ENCODE measurements at places on chromosomes 7 and 10. TPM values are rescaled to one million over a fixed set of nuclear protein-coding genes. Genes with fewer than 3 reads are reported as not detected.

The MTPN gene
- total RNA-seq: 81.1 TPM

The NEUROG3 gene
- not detected for total RNA-seq

The ERVW-1 gene
- total RNA-seq: not detected

The C7orf25 gene
- 16.0 TPM for total RNA-seq

The IKZF1 gene
- 20.0 TPM for total RNA-seq

The C10orf53 gene
- not detected for total RNA-seq

The GOLGA7B gene
- total RNA-seq: 6.3 TPM

- peaks cover 13% of the 10 kb centered on the region for H3K4me1 ChIP-seq
- peak overlapping the region; percentile 93 for H3K27ac ChIP-seq
- H3K36me3 ChIP-seq: no peaks in the 10 kb centered on the region
- peak overlapping the region; percentile 98 for H3K4me3 ChIP-seq
- no peaks in the 10 kb centered on the region for H3K27me3 ChIP-seq
These were observed 707 bp upstream of the C1GALT1 start for GRCh38 chr7:7181519-7182155.

DNA sequence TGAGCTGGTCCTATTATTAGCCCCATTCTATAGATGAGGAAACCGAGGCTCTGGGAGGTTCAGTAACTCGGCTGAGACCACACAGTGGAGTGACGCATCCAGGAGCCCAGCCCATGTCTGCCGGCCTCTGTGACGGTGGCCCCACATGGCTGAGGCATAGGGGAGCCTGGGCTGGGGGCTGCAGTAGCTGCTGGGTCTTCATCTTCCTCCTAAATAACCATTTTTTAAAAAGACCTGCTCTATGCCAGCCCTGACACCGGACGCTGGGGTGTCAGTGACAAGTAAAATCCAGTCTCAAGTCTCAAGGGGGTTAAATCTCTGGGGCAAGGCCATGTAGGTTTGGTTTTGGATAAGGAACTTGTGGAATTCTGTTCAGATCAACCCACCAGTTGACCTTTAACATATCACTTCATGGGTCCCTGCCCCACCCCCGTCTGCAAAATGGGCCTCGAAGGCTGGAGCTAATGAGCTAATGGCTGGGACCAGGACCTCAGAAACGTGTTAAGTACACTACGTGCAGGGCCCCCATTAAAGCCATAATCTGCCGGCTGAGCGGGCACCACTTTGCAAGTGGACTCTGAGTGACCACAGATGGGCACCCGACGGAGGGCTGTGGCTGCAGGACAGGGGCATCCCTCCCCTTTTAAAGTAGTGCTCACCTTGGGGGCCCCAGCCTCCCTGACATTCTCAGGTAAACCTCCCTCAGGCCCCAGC, 136.5 kb upstream of the UNC5B start:
- H3K27ac ChIP-seq: no peak overlapping the region
- no peak overlapping the region for H3K4me3 ChIP-seq
- no peaks in the 10 kb centered on the region for H3K36me3 ChIP-seq
- H3K27me3 ChIP-seq: no peaks in the 10 kb centered on the region
- DNase-seq: no peak

DNA sequence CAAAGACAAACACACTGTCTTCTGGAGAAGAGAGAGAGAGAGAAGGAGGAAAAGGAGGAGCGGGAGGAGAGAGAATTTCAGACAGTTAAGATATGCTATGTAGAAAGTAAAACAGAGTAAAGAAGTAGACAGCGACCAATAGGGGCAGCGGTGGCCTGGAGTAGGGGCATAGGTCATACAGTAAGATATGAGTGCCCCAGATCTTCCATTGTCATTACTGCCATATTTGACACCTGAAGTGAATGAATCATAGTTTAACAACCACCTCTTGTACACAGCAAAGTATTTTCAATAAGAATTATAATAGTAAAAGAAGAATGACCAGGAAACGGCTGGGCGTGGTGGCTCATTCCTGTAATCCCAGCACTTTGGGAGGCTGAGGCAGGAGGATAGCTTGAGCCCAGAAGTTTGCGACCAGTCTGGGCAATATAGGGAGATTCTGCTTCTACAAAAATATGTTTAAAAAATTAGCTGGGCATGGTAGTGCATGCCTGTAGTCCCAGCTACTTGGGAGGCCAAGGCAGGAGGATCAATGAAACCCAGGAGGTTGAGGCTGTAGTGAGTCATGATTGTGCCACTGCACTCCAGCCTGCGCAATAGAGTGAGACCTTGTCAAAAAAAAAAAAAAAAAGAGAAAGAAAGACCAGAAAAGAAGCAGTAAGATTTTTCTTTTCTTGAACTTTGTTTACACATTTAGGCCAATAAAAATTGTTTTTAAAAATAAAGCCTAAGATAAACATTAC, 77.0 kb upstream of the GPR158 start:
- H3K36me3 ChIP-seq: no peaks in the 10 kb centered on the region
- DNase-seq: no peak
- no peak overlapping the region for H3K27ac ChIP-seq

- no peak for DNase-seq
- H3K27me3 ChIP-seq: no peaks in the 10 kb centered on the region
- peaks cover 5% of the 10 kb centered on the region for H3K4me1 ChIP-seq
- no peak overlapping the region for H3K4me3 ChIP-seq
- no peak overlapping the region for H3K27ac ChIP-seq
- H3K36me3 ChIP-seq: no peaks in the 10 kb centered on the region
These were observed 581.2 kb downstream of the SUGCT start for GRCh38 chr7:40716052-40716451.

DNA sequence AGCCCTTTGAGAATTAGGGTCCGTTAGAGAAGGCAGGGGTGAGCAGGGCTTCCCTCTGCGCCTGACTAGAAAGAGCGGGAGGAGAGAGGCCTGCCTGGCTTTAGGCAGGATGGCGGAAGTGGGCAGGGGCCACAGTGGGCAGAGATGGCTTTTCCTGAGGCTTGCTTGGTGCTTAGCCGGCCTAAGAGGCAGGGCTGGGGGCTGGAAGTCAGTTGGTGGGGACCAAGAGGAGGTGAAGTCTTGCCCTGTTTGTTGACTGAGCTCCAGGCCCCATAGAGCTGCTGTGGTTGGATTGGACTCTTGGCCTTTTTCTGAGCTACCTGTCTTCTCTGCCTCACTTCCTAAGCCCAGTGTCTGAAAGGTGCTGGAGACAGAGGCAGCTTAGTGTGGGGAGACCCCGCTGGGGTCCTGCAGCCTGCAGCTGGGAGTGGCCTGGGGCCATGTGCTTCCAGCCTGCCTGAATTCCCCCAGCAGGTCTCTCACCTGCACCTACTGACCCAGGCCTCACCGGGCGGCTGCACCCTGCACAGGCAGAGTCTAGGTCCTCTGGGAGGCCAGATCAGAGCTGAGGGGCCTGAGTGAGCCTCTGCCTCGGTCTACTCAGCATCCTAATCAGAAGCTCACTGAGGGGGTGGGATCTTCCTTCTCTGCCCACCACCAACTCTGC, 4.8 kb downstream of the FAM241B start:
- no peaks in the 10 kb centered on the region for H3K27me3 ChIP-seq
- H3K4me1 ChIP-seq: no peaks in the 10 kb centered on the region
- no peaks in the 10 kb centered on the region for H3K36me3 ChIP-seq
- H3K4me3 ChIP-seq: no peak overlapping the region
- no peak overlapping the region for H3K27ac ChIP-seq
- DNase-seq: no peak

GRCh38 chr10:80642661-80643060, 105.0 kb downstream of the SH2D4B start:
- H3K27ac ChIP-seq: no peak overlapping the region
- no peaks in the 10 kb centered on the region for H3K4me1 ChIP-seq
- H3K27me3 ChIP-seq: no peaks in the 10 kb centered on the region
- DNase-seq: no peak
- H3K4me3 ChIP-seq: no peak overlapping the region

DNA sequence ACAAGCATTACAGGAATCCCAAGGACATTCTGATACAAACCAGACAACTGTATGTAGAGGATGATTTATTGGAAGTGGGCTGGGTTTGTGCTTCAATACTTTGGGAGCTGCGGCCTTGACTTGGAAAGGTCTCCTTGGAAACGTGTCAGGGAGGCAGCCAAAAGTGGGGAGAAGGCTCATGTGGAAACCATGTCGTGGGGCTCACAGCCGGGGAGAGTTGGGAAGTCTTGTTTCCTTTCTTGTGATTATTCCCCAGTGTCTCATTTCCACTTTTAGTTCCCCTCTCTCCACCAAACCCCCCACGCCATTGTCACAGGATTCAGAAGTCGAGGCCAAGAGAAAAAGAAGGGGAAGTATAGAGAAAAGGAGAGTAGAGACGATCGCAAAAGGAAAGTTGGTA, 53.9 kb upstream of the SFMBT2 start:
- H3K36me3 ChIP-seq: no peaks in the 10 kb centered on the region
- no peak overlapping the region for H3K27ac ChIP-seq
- no peaks in the 10 kb centered on the region for H3K27me3 ChIP-seq
- H3K4me1 ChIP-seq: no peaks in the 10 kb centered on the region

GRCh38 chr10:17768957-17769356, 17.0 kb downstream of the TMEM236 start:
- no peak overlapping the region for H3K27ac ChIP-seq
- no peak overlapping the region for H3K4me3 ChIP-seq
- no peaks in the 10 kb centered on the region for H3K36me3 ChIP-seq
- H3K4me1 ChIP-seq: no peaks in the 10 kb centered on the region

DNA sequence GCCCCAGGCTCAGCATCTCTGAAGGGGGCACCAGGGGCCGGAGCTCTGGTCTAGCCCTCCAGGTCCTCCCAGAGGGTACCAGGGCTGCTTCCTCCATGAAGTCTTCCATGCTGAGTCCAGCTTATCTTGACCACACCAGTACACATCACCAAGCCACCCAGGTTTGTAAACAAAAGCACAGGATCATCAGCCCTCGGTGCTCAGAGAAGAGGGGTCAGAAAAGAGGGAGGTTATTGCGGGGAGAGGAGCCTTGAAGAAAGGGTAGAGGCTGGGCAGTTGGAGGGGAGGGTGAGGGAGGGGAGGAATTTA, 23.9 kb downstream of the AQP1 start:
- no peak for DNase-seq
- peaks cover 7% of the 10 kb centered on the region for H3K27me3 ChIP-seq
- no peaks in the 10 kb centered on the region for H3K36me3 ChIP-seq

- H3K27me3 ChIP-seq: no peaks in the 10 kb centered on the region
- H3K36me3 ChIP-seq: no peaks in the 10 kb centered on the region
- no peak overlapping the region for H3K27ac ChIP-seq
- H3K4me3 ChIP-seq: no peak overlapping the region
These were observed 20.7 kb downstream of the SKAP2 start for GRCh38 chr7:26843705-26844104.

- no peak overlapping the region for H3K27ac ChIP-seq
- H3K4me1 ChIP-seq: no peaks in the 10 kb centered on the region
- no peaks in the 10 kb centered on the region for H3K36me3 ChIP-seq
- no peak overlapping the region for H3K4me3 ChIP-seq
- H3K27me3 ChIP-seq: no peaks in the 10 kb centered on the region
These were observed 42.9 kb upstream of the TRIM24 start for GRCh38 chr7:138417078-138417700.

GRCh38 chr7:96648784-96649183, 60.9 kb downstream of the SEM1 start:
- no peaks in the 10 kb centered on the region for H3K4me1 ChIP-seq
- peaks cover 16% of the 10 kb centered on the region for H3K36me3 ChIP-seq
- DNase-seq: no peak
- H3K27ac ChIP-seq: no peak overlapping the region

DNA sequence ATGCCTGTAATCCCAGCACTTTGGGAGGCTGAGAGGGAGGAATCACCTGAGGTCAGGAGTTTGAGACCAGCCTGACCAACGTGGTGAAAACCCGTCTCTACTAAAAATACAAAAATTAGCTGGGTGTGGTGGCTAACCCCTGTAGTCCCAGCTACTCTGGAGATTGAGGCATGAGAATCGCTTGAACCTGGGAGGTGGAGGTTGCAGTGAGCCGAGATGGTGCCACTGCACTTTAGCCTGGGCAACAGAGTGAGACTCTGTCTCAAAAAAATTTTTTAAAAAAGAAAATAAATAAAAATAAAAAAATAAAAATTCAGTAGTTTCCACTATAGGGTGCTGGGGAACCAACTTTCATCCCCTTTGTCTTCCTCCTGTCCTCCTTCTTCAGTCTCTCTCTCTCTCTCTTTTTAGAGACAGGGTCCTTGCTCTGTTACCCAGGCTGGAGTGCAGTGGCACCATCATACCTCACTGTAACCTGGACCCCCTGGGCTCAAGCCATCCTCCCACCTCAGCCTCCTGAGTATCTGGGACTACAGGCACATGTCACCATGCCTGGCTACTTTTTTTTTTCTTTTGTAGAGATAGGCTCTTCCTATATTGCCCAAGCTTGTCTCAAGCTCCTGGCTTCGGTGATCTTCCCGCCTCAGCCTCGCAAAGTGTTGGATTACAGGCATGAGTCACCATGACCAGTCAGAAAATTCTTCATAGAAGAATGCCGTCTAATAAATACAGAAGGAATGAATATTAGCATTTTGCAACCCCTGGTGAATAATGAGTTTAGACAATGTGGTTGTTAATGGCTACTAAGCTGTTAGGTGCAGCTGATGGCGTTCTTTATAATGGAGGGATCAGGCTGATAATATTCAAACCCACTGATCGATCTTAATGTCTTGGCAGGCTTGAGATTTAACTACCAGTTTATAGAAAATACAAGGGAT, 20.6 kb downstream of the RBM20 start:
- no peak overlapping the region for H3K4me3 ChIP-seq
- no peaks in the 10 kb centered on the region for H3K4me1 ChIP-seq
- no peaks in the 10 kb centered on the region for H3K36me3 ChIP-seq
- H3K27ac ChIP-seq: no peak overlapping the region

DNA sequence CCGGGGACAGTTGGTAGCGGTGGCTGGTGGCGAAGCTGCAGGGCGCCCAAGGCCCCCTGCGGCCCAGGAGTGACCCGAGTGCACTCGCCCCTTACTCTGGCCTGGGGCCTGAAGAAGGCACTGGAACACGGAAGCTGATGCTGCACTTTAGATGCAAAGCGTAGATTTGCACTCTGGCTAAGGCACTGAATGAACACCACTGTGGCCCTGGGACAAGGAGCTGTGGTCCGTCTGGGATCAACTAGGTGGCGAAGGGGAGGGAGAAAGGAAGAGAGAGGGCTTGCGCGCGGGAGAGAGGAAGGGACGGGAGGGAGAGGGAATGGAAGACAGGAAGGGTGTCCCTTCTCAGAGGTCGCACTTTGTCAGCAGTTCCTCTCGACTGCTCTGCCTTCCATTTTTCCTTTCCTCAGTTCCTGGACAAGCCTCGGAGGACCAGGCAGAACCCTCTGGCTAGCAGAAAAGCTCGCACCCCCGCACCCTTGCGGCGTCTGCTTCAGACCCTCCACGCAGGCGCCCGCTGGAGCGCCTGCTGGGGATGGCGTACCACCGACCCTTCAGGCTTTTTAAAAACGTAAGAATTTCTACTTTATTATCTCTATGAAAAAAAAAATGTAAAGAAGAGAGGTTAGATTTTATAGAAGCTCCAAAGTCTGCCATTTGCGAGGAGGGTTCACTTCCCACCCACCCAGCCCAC, 1.2 kb downstream of the FERD3L start:
- no peak for DNase-seq
- peaks cover 19% of the 10 kb centered on the region for H3K4me1 ChIP-seq
- no peaks in the 10 kb centered on the region for H3K36me3 ChIP-seq
- peaks cover 60% of the 10 kb centered on the region for H3K27me3 ChIP-seq
- H3K4me3 ChIP-seq: no peak overlapping the region
- no peak overlapping the region for H3K27ac ChIP-seq

GRCh38 chr7:106179256-106179655, 67.1 kb upstream of the SYPL1 start:
- no peaks in the 10 kb centered on the region for H3K36me3 ChIP-seq
- no peak overlapping the region for H3K4me3 ChIP-seq
- H3K4me1 ChIP-seq: no peaks in the 10 kb centered on the region
- DNase-seq: no peak

Data from tibial nerve (tissue), 4 donors.